ENCODE measurements at places on chromosomes 5 and 9. TPM values are rescaled to one million over a fixed set of nuclear protein-coding genes. Genes with fewer than 3 reads are reported as not detected.

GRCh38 chr5:42631241-42631640, 125.4 kb upstream of the CCDC152 start:
- DNase-seq: no peak

DOK3 gene
- polyA plus RNA-seq: 8.5 TPM

- no peak for DNase-seq
Measured at GRCh38 chr5:58060996-58061395, 398.9 kb downstream of the PLK2 start.

- DNase-seq: no peak
Measured at GRCh38 chr9:80078826-80079225, 507.1 kb downstream of the TLE4 start.

TRIM7 gene
- 3.7 TPM for polyA plus RNA-seq

- no peak for DNase-seq
Measured at GRCh38 chr5:172636279-172637050, 4.6 kb upstream of the NEURL1B start.

GRCh38 chr5:41770799-41771198, 99.4 kb downstream of the OXCT1 start:
- no peak for DNase-seq

DNA sequence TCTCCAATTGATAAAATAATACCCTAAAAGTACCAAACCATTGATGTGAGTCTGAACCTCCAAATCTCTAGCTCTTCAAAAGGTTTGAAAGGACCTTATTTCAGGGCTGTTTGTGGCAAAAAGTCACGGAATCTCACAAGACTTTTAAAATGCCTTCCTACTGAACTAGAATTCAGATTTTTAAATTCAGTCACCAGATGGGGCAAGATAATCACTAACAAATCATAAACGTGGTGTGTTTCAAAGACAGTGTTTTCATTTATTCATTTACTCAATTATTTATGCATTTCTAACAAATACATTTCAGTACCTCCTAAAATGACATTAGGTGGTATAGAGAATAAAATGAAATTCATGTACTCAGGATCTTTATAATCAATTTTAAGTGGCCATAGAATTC, 68.2 kb upstream of the SMC2 start:
- DNase-seq: no peak

DNA sequence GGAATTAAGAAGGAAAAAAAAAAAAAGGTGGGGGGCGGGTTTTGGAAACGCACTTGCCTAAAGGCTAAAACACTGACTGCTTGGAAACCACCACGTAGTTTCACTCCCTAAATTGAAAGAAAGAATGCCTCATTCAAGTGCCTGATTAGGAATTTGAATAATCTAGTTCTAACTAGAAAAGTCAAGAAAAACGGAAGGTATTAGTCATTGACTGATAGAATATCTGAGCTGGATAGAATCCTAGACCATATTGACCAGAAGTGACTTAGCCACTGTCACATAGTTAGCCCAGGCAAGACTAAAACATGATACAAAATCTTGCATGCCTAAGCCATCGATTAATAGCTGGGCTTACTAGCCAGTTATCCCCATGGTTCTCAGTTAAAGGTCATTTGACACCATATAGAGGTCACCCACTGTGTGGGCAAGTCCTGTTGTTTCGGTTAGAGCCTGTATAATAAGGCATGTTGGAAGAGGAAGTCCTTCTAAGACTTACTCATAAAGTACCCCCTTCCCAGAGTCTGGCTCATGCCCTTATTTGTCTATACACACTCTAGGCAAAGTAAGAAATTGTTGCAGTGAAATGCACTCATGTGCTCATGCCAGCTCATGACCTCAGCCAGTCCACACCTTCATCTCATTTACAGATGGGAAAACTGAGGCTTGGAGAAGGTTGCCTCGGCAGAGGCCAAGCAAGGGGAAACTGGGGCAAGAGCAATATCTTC, 40.2 kb downstream of the SH3RF2 start:
- DNase-seq: no peak

- no peak for DNase-seq
Measured at GRCh38 chr9:135349212-135350002, 130.2 kb upstream of the PPP1R26 start.

DNA sequence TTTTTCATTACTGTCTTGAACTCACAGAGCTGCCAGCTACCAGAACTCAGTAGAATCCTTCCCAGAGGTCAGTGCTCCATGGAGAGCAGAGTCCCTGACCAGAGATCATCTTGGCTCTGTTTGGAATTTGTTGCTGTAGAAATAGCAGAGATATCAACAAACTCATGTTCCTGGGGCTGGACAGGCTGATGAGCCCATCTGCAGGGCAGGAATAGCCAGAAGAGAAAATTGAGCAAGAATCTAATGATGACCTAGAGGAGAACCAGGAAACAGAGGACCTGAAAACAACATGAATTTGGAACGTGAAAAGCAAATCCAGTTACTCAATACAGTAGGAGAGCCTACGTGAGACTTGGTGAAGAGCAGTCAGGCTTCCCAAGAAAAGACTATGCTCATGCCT, 437.8 kb downstream of the PLK2 start:
- DNase-seq: no peak

ELAVL2 gene
- polyA plus RNA-seq: 0.54 TPM

DNA sequence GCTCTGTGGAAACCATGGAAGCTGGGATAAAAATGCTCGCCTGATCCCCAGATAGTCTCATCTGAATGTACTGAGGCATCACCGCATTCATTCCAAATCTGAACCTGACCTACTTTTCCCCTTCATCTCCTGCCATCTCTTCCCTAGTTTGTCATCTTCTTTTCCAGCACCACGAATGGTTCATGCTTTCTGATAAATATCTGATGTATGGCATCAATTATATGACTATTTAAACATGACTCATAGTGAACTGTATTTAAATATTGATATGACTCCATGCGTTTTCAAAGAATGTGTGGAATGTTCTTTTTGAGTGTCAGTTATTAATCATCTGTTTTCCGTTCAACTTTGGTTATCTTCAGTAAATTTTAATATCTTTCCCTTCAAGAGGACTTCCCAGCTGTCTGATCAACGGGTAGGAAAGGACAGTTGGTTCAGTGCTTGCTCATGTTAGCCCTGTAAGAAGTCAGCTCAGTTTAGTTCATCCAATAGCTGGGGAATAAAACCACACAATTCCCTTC, 21.1 kb downstream of the BASP1 start:
- DNase-seq: no peak

TSSK1B gene
- polyA plus RNA-seq: not detected

DNA sequence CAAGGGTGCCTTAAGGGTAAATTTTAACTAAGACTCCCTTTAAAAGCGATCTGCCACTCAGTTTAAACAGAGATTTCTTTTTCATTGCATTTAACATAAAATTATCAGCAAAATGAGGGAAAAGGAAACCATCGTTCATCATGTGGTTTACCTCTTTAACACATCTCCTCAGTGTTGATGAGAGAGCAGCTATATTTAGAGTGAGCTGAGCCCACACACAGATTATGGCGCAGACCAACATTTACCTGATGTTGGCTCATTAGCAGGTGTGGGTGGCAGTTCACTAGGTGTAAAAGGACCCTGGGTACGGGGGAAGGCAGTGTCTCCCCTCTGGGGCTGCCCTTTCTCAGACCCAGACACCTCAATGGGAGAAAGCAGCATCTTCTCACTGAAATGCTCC, 149.8 kb downstream of the ENTREP1 start:
- no peak for DNase-seq

DNA sequence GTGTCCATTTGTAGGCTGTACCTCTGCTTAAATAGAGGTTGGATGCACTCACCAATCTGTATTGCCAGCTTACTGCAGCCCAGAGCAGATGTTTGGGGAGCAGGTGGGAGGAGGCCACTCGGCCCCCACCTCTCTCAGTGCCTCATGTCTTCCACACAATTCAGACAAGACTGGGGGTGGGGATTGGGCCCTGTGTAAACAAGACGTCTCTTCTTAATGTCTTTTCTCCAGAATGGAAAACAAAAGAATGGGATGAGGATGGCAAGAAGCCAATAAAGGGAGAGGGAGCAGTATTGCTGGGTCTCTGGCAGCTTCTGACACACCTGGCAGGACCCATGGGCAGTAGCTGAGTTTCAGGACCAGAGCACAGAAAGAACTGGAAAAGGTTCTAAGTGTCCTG, 64.9 kb downstream of the SIL1 start:
- no peak for DNase-seq

DNA sequence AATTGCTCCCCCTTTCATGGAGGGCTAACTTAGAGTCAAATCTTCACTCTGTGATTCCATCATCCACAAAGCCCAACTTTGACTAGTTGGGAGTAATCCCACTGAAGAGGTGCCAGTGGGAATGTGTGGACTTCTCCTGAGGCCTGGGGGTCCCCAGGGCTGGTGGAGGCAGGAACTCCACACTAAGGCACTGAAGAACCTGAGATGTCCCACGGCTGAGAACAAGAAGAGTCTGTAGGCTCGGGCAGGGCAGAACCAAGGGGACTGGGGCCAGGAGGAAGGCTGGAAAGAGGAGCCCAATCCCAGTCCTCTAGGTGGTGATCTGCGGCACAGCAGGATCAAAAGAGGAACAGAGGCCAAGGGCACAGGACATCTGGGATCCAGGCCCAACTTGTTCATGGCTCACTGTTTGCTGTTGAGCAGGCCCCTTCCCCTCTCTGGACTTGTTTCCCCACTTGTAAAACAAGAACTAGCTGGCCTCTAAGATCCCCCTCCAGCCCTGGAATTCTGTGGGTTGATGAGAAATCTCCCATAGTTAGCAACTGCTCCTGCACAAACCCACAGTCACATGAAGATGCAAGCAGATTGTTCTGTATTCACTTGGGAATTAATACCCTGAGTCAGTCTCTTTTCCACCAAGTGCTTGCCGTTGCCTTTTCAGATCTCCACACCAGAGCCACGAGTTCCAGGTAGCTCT, 32.7 kb upstream of the ALDH1B1 start:
- DNase-seq: no peak

DNA sequence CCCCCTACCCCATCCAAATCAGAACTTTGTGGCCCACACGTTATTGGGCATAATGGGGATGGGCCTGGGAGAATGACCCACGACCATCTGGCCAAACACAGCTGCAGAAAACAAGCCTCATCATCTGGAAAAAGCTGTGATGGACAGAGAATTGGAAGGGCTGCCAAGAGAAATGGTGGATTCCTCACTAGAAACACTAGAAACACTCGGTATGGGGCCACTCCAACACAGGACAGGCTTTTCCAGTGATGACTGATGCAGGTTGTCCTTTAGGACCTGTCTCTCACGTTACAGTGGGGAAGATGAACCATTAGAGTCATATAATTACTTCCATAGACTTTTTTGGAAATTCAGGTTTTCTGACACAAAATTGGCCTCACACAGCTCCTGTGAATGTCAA, 172.4 kb upstream of the TARS1 start:
- no peak for DNase-seq

TMEFF1 gene
- 0.24 TPM for polyA plus RNA-seq

- DNase-seq: no peak
Measured at GRCh38 chr5:54659700-54660131, 142.2 kb downstream of the SNX18 start.

DNA sequence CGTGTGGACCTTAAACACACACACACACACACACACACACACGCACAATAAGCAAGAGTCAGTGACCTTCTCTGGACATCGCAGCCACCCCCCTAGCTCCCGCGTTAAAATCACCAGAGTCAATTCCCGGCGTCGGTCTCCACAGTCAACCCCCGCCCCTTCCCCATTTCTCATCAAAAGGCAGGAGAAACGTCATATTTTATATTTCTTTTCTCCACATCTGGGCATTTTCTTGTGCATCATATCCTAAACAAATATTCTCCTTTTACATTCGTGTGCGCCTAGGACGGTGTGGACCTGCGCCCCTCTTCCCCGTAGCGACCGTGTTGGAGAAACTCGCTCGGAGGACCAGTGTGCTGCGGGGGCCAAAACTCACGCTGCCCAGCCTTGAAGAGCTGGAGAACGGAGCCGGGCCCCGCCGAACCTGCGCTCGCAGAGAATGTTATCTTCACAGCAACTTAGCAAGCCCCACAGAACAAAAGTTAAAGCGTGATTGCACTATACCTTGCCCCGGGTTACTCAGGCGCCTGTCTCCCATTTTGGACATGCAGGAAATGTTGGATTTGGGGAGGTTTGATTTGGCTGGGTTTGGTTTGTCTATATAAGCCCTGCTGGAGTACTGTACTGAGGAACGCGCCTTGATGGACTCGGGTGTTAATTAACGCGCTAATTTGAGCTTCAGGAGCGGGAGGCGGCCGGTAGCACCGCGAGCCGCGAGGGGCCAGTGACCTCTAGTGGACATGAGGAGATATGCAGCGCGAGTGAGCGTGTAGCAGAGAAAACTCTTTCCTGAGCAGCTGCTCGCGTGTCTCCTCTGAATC, 192.4 kb downstream of the MEF2C start:
- DNase-seq: no peak

NACC2 gene
- 54.1 TPM for polyA plus RNA-seq

CD72 gene
- 1.6 TPM for polyA plus RNA-seq

MIER3 gene
- polyA plus RNA-seq: 8.7 TPM

DNA sequence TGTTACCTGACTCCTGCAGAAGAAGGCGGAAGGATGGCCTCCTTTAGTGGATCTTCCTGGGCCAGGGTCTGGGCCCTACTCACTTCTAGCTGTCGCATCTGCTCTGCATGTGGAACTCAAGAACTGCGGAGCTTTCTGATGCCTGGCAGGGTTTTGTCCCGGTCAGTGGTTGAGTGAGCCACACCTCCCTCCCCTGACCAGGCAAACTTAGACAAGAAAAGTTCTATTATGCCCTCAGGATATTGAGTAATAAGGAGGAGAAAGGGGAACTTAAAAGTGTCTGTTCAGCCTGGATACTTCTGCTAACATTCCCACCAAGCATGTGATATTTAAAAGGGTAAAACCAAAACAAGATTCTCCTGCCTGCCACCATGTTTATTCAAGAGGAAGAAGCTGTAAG, at the start of gene FYB1:
FYB1 (minus strand) TSS at position 127 of the 400 bp plus-strand sequence. CDS start 16,603 bp downstream, outside the sequence.
- DNase-seq: no peak

DNA sequence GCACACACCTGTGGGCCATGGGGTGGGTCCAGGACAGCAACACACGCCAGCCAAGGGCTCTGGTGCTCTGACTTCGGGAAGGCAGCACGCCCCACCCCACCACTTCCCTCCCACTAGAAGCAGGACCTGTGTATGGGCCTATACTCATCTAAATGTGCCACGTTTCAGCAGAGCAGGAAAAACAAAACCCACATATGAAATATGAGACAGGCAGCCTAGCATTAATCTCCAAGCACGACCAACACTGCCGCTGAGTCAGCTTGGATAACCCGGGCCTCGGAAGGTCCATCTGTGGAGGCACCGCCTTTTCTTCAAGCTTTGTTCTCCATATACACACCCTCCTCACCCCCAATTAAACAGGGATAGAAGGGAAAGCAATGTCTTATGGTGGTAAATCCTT, 203.1 kb downstream of the ROR2 start:
- DNase-seq: no peak

- no peak for DNase-seq
Measured at GRCh38 chr5:97915106-97915505, 732.1 kb upstream of the RIOK2 start.

Data from urinary bladder (tissue), 4 donors.